ENCODE measurements at places on chromosomes 16 and 17.

DNA sequence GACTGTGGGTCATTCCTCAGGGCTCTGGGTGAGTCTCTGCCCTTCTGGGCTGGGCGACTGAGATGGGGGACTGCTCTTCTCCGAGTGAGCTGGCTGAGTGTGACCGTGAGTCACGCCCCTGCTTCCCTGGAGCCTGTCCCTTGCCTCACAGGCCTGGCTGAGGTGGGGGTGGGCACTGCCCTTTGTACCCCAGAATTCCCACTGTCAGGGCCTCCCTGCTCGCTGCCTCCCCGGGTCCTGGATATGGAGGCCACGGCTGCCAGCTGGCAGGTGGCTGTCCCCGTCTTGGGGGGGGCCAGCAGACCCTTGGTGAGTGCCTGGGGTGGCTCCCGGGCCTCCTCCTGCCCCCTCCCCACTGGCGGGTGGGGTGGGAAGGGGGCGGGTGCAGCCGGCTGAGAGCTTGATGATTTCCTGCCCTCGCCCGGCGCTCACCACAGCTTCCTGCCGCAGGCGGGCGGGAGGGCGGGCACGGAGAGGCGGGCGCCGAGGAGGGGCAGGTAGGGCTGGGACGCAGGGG is at the start of gene LAT:
TSS of gene LAT (plus strand) at position 434 of the 517 bp plus-strand sequence. CDS start 366 bp downstream, outside the sequence.
- DNase-seq = peak; percentile 71

- no peak for DNase-seq
These were observed 158.8 kb downstream of the CDH8 start for GRCh38 chr16:61877436-61877835.

DNA sequence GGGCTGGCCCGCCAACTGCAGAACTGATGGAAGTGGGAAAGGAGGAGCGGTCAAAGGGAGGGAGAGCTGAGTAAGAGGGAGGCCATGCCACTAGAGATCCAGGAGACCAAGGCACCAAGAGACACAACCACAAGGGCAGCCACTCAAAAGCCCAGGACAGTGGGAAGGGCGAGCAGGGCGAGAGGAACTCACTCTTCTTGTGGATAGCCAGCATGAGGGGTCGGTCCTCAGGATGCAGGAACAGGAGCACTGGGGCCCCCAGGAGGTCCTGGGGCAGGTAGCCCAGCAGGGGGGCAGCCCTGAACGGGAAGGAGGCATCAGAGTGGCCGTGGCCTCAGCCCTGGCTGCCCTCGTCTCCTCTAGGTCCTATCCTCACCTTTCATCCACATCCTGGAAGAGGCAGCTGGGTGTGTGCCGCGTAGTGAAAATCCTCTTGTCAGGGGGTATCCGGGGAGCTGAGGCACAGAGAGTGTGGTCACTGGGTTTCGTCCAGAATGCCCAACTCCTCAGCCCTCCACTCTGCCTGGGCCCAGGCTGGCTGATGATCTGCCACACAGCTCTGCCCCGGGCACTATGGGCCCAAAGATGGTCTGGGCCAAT is 4.3 kb downstream of the PER1 start:
- no peak for DNase-seq

GRCh38 chr17:59520251-59520650 is 45.2 kb upstream of the DHX40 start:
- DNase-seq = no peak

DNA sequence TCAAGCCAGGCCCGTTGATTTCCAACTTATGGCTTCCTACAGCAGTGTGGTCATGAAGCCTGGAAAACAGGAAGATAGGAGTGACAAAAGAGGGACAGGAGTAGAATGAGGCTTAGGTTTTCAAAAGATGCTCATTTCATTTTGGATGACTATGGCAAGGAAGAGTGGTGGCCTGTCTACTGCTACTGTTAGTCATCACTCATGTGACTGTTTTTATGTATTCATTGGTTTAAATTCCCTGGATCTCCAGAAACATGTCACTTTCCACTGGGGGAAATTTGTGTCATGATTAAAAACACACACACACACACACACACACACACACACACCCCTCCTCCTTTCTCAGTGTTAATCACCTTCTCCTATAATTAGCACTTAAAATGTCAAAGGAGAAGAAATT is 1.1 kb upstream of the CYLD start:
- DNase-seq = no peak

- DNase-seq = no peak
These were observed 49.6 kb downstream of the BCL7C start for GRCh38 chr16:30844346-30844670.
